Ovary (tissue), 10 donors: ENCODE measurements at places on chromosomes 16 and 17.

GRCh38 chr17:55454906-55455474, 33.4 kb upstream of the MMD start:
- DNase-seq, result no peak

DNA sequence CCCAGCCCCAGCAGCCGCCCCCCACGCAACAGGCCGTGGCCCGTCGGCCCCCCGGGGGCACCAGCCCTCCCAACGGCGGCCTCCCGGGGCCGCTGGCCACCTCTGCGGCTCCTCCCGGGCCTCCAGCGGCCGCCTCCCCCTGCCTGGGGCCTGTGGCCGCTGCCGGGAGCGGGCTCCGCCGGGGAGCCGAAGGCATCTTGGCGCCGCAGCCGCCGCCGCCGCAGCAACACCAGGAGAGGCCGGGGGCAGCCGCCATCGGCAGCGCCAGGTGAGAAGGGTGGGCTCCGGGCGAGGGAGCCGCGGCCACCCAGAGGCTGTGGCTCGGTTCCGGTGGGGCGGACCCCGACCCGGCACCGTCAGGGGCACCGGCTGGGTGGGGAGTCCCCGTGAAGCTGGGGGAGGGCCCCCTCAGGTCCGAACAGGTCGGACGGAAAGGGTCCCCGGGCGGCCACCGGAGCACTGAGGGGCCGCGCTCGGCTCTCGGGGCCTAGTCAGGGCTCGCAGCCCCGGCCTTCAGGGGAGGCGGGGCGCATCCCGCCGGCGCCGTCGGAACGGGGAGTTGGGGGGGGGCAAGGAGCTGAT, 583 bp downstream of the ATXN2L start:
- no peak for DNase-seq

GRCh38 chr17:4161192-4161966, 18.4 kb downstream of the CYB5D2 start:
- DNase-seq, result no peak

GRCh38 chr17:50638606-50638965, 3.9 kb downstream of the ABCC3 start:
- DNase-seq, result no peak

DNA sequence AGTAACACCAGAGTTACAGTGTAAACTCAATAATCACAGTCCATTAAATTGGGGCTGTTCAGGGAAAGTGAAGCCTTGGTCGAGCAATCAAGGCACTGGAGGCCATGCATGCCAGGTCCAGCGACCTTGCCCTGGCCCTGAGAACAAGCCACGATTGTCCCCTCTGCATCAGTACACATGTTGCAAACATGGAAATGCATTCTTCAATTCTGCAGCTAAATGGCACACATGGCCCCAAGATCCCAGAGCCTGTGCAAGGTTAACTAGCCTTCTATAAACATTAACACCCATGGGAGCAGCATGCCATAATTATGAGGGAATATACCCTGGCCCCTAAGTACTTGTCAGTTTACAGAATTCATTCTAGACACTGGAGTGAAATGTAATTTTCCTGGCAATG, 204.7 kb downstream of the HS3ST3B1 start:
- no peak for DNase-seq

GRCh38 chr17:20045476-20045875, 36.3 kb downstream of the SPECC1 start:
- DNase-seq, result no peak

- DNase-seq, result peak; percentile 57
These were observed 41.7 kb upstream of the JPH3 start for GRCh38 chr16:87560428-87561199.

DNA sequence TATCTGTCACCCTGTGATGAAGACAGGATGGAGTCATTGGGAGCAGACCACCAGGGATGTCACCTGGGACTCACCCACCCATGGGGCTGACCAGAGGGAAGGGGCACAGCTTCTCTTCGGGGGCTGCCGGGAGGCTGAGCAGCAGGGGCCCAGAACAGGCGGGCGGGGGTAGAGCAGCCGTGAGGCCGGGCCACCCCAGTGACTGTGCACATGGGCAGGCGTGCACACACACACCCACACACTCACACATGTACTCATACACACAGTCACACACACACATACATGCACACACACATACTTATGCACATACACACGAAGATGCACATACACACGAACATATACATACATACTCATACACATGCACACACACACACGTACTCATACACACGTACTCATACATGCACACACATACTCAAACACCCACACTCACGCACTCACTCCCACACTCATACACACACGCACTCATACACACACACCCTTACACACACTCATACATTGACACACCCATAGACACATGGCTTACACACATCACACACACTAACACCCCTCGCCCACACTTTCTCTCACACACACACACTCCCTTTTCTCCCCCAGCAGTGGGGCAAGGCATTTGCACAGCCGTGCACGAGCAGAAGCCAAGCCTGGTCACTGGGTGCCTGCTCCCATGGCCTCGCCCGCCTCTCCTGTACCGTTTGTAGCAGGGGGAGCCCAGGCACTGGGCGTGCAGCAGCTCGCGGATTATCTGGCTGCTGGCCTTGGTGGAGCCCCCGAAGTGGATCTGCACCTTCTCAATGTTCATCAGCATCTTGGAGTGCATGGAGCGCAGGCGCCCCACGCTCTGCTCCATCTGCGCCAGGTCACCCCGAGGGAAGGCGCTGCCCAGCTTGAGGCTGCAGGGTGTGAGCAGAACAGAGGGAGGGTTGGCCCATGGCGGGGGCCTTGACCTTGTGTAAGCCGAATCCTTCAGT, 12.4 kb downstream of the UBALD2 start:
- DNase-seq, result no peak
